ENCODE measurements at places on chromosomes 12 and 14.
A peak's percentile ranks its signal among the peaks of the same experiment; 100 is the strongest.

- DNase-seq = no peak
Measured at GRCh38 chr14:65304963-65305362, 107.6 kb upstream of the FUT8 start.

DNA sequence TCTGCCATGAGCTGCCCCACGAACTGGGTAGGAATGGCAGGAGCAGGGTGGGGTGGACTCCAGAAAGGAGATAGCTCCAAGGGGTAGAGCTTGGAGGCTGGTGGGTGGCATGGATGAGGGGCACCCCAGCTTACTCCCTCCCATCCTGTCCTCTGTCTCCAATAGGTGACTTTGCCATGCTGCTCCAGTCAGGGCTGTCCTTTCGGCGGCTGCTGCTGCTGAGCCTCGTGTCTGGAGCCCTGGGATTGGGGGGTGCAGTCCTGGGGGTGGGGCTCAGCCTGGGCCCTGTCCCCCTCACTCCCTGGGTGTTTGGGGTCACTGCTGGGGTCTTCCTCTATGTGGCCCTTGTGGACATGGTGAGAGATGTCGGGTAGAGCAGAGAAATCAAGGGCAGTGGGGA is 7.1 kb downstream of the SLC39A5 start:
- no peak for DNase-seq

GRCh38 chr12:126932156-126932555 is 1334.8 kb upstream of the TMEM132C start:
- no peak for DNase-seq

- DNase-seq = no peak
Measured at GRCh38 chr12:15575671-15576541, 213.3 kb downstream of the EPS8 start.

DNA sequence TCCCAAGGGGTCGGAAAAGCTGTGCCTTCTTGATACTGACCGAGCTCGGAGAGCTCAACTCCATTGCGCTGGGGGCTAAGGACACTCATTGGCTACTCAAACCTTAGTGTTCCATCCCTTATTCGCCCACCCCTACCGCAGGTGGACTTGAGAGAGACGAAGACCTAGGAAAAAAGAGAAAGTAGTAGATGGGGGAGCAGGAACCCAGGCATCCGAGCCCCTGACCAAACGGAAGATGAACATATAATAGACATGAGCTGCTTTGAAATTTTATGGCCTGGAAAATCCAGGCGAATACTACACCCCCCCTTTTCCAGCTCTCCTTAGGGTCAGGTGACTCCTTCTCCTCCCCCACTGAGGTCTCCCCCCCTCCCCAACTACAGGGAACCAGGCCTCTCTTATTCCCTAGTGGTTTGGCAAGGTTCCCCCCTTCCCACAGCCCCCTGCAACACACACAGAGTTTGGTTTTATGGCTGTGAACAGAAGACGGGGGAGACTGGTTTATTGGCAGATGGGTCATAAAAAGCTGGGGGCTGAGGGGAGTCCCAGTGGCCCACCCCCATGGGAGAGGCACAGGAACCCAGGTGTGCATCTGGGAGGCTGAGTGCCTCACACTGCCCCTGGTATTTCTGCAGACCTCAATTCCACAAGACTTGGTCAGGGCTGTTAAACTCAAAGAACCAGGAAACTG is 1.6 kb downstream of the GDF11 start:
- no peak for DNase-seq

DNA sequence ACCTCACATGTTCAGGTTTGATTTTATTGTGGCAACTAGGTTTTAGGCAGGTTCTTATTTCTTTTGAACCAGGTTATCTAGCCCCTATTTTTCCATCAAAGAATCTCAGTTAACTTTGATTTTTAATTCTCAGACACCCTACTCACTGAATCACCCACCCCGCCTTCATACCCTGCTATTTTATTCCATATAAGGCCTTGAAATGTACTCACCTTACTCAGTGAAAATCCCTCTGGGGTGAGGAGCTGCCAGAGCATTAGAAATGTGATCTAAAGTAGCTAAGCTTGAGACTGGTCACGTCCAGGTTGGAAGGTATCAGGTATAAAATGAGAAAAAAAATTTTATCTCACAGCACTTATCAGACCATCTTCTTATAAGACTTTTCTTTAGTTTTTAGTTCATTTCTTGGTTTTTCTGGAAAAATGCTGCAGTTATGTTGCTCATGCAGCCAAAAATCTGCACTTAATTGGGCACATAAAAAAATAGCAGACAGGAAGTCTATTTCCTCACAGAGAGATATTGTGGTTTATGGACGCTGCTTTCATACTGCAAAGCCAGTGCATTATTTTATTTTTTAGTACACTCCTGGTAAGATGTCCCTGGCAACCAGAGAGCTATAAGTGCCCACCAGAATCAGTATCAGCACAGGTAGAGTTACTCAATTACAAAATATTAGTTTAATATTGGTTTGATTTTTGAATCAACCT is 101.5 kb upstream of the CCDC91 start:
- no peak for DNase-seq

GRCh38 chr14:77421201-77421600 is 2.1 kb downstream of the NOXRED1 start:
- no peak for DNase-seq

GRCh38 chr14:61517911-61518384 is 177.4 kb upstream of the HIF1A start:
- DNase-seq = peak; percentile 51

GRCh38 chr14:58353516-58354299 is 42.0 kb upstream of the TOMM20L start:
- DNase-seq = peak; percentile 18

- peak; percentile 96 for DNase-seq
Measured at GRCh38 chr12:121015825-121016766, at the start of gene C12orf43. Gene C12orf43 (minus strand): TSS chr12:121016487. CDS start chr12:121016474, 13 bp downstream.

All from DMS53 (cell line).